ENCODE measurements at places on chromosomes 11 and 22.

DNA sequence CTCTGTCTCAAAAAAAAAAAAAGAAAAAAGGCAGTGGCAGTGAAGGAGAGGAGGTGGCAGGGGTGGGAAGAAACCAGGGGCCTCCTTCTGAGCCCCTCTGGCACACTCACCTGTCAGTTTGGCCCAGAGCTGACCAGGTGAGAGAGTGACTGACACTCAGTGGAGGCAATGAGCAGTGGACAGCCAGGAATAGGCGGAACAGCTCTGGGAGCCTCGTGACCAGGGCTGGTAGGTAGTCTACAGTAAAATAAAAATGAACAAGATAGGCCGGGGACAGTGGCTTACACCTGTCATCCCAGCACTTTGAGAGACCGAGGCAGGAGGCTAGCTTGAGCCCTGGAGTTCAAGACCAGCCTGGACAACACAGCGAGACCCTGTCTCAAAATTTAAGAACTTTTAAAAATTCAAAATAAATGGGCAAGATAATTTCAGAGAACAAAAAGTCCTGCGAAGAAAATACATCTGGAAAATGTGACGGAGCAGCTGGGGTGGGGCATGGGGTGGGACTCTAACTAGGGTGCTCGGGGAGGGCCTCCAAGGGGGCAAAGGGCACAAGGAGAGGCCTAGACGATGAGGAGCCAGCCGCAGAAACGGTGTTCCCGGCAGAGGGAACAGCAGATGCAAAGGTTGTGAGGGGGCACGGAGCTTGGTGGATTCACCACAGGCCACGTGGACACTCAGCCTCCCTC is 3.8 kb upstream of the PDXP start:
- no peak for DNase-seq

GRCh38 chr11:10592331-10592730 is 23.9 kb upstream of the LYVE1 start:
- DNase-seq: no peak

GRCh38 chr22:23055449-23056179 is 14.7 kb upstream of the GNAZ start:
- no peak for DNase-seq

- DNase-seq: no peak
Measured at GRCh38 chr11:2202900-2203439, 31.4 kb upstream of the TH start.

DNA sequence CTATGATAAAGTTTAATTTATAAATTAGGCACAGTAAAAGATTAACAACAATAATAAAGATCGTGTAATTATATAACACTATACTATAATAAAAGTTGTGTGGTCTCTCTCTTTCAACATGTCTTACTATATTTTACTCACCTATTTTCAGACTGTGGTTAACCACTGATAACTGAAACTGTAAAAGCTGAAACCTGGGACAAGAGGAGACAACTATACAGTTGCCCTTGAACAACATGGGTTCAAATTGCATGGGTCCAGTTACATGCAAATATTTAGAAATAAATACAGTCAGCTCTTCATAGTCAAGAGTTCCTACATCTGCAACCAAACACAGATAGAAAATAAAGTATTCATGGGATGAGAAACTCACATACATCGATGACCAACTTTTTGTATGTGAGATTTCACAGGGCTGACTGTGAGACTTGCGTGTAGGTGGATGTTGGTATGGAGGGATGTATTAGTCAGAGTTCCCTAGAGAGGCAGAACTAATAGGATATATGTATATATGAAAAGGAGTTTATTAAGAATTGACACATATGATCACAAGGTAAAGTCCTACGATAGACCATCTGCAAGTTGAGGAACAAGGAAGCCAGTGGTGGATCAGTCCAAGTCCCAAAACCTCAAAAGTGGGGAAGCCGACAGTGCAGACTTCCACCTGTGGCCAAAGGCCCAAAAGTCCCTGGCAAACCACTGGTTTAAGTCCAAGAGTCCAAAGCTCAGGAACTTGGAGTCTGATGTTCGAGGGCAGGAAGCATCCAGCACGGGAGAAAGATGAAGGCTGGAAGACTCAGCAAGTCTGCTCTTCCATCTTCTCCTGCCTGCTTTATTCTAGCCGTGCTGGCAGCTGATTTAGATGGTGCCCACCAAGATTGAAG is 359.5 kb downstream of the INSC start:
- DNase-seq: no peak

DNA sequence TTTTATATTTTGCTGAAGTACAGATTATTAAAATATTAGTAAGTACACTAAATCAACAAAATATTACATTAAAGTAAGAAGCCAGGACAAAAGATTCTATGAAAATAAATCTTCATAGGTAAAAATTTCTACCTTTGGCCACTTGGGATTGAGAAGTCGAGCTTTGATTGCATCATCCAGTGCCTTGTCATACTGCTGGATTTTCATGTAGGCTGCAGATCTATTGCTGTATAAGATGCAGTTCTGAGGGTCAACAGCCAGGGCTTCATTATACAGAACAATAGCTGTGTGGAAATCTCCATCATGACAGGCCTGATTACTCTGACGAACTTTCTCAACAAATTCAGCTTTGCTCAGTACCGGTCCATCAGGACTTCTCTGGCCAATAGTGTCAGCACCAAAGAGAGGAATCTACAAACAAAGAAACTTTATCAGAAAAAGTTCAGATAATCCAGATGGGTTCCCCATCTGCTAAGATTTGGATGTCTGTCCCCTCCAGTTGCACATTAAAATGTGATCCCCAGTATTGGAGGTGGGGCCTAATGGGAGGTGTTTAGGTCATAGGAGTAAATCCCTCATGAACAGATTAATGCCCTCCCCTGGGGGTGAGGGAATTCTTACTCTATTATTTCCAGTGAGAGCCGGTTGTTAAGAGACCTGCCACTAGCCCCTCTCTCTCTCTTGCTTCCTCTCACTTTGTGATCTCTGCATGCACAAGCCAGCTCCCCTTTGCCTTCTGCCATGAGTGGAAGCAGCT is 50.0 kb downstream of the TTC28 start:
- no peak for DNase-seq

GRCh38 chr22:49553518-49554295 is 274.0 kb downstream of the BRD1 start:
- DNase-seq: no peak

DNA sequence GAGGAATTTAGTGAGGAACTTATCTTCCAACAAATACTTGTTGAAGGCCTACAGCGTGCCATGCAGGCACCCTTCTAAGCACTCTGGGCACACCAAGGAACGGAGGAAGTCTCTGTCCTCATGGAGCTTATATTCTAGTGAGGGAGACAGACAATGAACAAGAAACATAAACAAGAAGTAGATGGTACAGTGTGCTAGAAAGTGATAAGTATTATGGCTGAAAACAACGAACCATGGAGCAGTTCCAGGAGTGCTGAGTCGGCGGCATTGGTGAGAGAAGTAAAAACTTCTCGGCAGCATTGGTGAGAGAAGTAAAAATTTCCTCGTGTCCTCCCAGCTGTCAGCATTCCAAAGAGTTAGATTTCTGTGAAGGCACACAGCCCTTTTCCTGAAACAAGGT is 53.2 kb downstream of the FAM76B start:
- no peak for DNase-seq

GRCh38 chr11:133996671-133997070 is 39.9 kb upstream of the IGSF9B start:
- DNase-seq: no peak

GRCh38 chr22:44550711-44551491 is 52.9 kb upstream of the RTL6 start:
- DNase-seq: no peak

- DNase-seq: no peak
Measured at GRCh38 chr11:88355887-88356286, 18.4 kb upstream of the CTSC start.

GRCh38 chr11:31856248-31856647 is 45.1 kb upstream of the PAX6 start:
- DNase-seq: no peak

- no peak for DNase-seq
Measured at GRCh38 chr11:91433284-91434010, 791.2 kb upstream of the FAT3 start.

All from effector memory CD4-positive, alpha-beta T cell (primary cell).